Fibroblast of upper back skin (primary cell): ENCODE measurements at places on chromosomes 5 and 9.

DNA sequence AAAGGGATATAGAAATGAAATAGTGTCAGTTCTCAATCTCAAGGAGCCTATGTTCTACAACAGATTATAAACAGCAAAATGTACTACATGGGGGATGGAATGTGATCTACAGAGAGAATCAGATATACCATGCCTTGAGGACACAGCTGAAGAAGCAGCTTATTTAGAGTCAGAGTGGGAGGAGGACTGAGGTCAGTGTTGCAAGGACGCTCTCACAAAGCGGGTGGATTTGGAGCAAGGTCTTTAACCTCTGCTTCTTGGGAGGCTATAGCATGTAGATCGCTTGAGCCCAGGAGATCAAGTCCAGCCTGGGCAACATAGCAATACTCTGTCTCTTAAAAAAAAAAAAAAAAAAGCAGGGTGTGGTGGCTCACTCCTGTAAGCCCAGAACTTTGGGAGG lies 32.8 kb upstream of the PLIN2 start:
- DNase-seq, result no peak

DNA sequence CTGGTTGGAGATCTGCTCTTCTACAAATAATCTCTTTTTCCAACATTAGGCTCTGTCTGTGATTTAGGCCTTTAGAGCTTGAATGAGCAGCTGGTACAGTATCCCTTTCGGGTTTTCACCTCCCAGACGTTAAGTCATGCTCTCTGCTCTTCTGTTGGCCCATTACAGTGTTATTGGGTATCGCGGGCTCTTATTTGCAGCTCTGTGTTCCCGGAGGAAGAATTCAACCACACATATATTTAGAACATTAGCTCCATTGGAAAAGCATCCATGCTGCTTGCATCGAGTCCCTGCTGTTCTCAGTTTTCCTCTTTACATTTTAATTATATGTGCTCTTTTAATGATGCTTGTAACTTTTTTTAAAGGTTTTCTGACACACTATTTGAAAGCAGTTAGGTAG lies 278.0 kb upstream of the ADCY2 start:
- DNase-seq, result no peak

- DNase-seq, result peak; percentile 46
These were observed 45.9 kb upstream of the KCNMB1 start for GRCh38 chr5:170434966-170435605.

DNA sequence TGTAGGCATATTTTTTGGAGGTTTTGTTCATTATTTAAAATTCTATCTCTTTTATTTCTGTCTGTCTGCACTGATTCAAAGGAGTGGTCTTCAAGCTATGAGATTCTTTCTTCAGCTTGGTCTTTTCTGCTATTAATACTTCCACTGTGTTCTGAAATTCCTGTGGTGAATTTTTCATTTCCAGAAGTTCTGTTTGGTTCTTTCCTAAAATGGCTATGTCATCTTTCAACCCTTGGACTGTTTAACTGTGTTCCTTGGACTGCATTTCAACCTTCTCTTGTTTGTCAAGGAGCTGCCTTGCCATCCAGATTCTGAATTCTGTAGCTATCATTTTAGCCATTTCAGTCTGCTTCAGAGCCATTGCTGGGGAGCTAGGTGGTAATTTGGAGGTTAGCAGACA lies 76.3 kb downstream of the CERT1 start:
- DNase-seq, result peak; percentile 26

GRCh38 chr9:100700689-100701318 lies 122.9 kb downstream of the CAVIN4 start:
- no peak for DNase-seq

- DNase-seq, result peak; percentile 55
These were observed at the start of gene TEK for GRCh38 chr9:27108981-27109541. TSS of gene TEK (plus strand) at chr9:27109225. CDS start at chr9:27109591, 366 bp downstream.

GRCh38 chr9:109027176-109027575 lies 13.9 kb upstream of the CTNNAL1 start:
- no peak for DNase-seq

GRCh38 chr5:137629646-137630045 lies 106.2 kb downstream of the KLHL3 start:
- DNase-seq, result peak; percentile 65

- DNase-seq, result no peak
These were observed 322.4 kb downstream of the TMEM167A start for GRCh38 chr5:82754759-82755158.

GRCh38 chr5:170426149-170426767 lies 37.1 kb upstream of the KCNMB1 start:
- DNase-seq, result no peak

GRCh38 chr9:1917396-1917935 lies 97.7 kb upstream of the SMARCA2 start:
- DNase-seq, result no peak

DNA sequence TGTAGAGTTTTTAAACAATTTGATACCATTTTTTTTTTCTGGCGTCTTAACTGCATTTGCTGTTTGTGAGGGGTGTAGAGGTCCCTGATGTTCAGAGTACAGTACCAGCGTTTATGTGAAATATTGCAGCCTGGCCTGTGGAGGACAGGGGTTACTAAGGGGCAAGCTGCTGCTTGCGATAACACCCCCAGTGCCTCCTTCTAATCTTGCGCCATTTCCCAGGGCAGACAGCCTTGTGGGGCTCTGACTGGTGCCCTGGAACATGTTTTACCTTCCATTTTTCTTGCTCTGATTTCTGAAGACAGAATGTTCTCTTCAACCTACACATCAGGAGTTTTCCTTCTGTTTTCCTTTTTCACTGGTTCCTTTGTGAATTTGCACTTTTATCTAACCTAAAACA lies 142.9 kb downstream of the DOCK8 start:
- DNase-seq, result no peak

DNA sequence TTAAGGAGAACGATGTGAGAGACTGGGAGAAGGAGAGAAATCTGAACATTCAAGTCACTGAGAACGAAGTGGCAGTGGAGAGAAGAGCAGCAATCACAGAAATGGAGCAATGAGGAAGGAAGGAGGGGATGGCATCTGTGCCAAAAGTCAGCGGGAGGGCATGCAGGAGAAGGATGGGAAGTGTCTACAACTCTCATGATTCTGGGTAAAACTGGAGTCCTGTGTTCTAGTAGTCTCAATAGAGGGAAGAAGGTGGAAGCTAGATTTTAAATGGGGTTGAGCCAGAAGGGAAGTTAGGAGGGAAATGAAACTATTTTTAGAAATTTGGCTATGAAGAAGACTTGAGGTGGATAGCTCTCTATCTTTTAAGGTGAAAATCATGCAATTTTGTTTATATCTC lies 39.1 kb upstream of the SPATA31C2 start:
- DNase-seq, result no peak

- no peak for DNase-seq
These were observed 4.3 kb downstream of the SPATA24 start for GRCh38 chr5:139399501-139400121.

GRCh38 chr9:80899208-80899607 lies 790.1 kb downstream of the TLE1 start:
- peak; percentile 86 for DNase-seq
